ENCODE measurements at places on chromosomes 16 and 17.

GRCh38 chr16:9836118-9836736 lies 346.0 kb downstream of the GRIN2A start:
- no peak for DNase-seq

DNA sequence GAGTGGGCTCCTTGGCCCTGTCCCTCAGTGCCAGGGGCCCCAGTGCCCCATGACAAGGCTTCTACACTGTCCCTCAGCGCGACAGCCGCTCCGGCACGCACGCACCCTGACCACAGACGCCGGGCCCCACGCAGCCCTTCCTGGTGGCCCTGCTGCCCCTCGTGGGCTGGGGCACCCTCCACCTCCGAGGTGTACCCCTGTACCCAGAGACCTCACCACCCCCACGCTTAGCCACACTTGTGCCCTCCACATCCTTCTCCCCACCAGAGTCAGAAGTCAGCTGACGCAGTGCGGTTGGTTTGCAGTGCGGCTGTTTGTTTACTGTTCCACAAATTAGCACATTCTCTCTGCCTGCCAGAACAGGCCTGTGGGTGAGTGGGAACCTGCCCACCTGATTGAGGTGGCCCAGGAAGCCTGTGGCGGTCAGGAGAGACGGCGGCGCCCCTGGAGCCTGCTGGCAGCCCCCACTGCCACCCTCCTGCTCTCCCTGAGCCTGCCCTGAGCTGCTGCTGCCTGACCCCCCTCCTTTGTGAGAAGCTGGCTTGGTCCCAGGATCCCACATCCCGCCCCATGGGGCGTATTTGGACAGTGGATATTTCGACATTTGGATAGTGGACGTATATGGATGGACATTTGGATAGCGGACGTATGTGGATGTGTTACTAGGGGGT lies 38.0 kb upstream of the CDH15 start:
- no peak for DNase-seq

GRCh38 chr17:61076621-61077031 lies 323.0 kb upstream of the TBX2 start:
- no peak for DNase-seq

GRCh38 chr17:60887614-60888028 lies 210.0 kb downstream of the BCAS3 start:
- DNase-seq = no peak

- DNase-seq = no peak
Measured at GRCh38 chr16:64865069-64865696, 256.7 kb downstream of the CDH11 start.

GRCh38 chr16:89422905-89423630 lies 67.3 kb downstream of the ANKRD11 start:
- DNase-seq = no peak

DNA sequence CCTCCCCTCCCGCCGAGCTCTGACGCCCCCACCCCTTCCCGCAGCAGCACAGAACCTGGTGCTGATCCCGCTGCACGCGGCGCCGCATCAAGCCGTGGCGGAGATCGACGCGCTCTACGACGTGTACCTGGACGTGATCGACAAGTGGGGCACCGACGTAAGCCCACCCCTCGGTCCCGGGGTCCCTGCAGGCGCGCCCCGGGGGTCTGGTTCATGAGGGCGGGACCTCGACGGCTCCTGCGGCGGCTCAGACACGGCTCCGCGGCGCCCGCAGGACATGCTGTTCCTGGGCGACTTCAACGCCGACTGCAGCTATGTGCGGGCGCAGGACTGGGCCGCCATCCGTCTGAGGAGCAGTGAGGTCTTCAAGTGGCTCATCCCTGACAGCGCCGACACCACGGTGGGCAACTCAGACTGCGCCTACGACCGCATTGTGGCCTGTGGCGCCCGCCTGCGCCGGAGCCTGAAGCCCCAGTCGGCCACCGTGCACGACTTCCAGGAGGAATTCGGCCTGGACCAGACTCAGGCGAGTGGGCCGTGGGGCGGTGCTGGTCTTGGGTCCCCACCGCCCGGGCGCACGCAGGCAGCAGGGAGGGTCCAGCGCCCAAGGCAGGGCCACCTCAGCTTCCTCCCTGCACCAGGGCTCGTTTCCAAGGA lies 1.4 kb downstream of the DNASE1L2 start:
- DNase-seq = no peak

DNA sequence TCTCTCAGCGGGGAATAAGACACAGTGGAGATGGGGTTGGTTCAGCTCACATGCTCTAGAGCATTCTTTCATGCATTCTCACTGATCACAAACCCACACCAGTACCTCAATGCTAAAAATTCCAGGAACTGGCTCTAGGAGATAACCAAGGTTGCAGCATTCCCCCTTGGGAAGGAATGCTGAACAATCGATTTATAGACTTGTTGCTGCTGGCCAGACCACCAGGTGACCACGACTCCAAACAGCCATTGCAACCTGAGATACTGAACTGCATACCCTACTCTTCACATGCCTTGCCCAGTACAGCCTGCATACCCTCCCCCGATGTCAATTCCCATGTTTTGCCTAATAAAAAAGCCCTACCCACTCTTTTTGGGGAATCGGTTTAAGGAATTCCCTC lies 75.1 kb upstream of the GPRC5B start:
- no peak for DNase-seq

DNA sequence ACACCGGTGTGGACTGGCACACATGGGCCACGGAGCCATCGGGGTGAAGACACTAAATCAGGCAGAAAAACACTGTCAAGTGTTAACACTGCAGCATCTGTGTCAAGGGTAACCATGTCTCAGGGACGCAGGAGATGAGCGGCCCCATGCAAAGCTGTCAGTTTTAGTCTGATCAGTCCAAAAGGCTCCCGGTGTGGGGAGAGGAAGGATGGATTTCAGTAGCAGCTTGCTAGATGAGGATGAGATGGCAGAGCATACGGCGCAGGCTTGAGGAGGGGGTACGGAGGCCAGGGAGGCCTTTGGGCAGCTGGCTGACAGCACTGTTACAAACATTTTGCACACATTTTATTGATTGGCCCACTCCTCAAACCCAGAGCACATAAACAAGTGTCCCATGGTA lies 98.1 kb downstream of the GNAO1 start:
- no peak for DNase-seq

GRCh38 chr17:77996256-77996655 lies 37.8 kb downstream of the TNRC6C start:
- no peak for DNase-seq

- no peak for DNase-seq
Measured at GRCh38 chr17:75397217-75397616, 8.3 kb downstream of the GRB2 start.

- DNase-seq = no peak
Measured at GRCh38 chr17:55545806-55546205, 34.6 kb upstream of the SMIM36 start.

DNA sequence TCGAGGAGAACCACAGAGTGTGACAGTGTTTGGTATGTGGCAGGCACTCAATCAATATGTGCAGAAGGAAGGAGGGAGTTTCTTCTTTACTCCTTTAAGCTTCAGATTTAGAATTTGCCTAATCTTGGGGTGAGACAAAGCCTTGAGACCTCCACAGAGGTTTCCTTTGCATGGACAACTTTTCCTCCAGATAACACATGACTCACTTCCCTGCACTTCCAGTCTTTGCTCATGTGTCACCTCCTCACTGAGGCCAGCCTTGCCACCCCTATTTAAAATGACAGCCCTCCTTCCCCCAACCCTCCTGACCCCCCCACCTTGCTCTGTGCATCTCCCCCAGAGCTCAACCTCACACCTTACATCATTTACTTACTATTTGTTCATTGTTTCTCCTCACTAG lies 17.4 kb upstream of the NOS2 start:
- no peak for DNase-seq

GRCh38 chr16:50038756-50039529 lies 13.9 kb downstream of the CNEP1R1 start:
- no peak for DNase-seq

GRCh38 chr16:67399749-67400704 lies 6.7 kb upstream of the TPPP3 start:
- peak; percentile 31 for DNase-seq

GRCh38 chr16:57008440-57008839 lies 19.1 kb downstream of the NLRC5 start:
- DNase-seq = no peak

DNA sequence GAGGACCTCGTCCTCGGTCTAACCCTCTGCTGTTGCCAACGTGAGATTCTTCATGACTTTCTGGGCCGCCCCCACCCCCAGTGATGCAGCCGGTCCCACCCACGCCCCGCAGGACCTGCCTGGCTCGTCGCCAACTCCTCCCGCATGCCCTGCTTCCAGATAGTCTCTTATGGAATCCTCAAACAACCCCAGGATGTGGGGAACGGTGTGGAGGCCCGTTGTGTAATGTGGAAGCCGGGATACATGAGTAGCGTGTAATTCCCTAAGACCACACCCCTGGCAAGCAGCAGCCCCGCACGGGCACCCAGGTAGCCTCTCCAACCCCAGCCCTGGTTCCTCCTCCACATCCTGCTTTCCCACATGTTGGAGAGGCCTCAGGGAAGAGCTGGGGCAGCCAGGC lies 275.9 kb downstream of the C16orf95 start:
- DNase-seq = no peak

Data from NCI-H774 (cell line).